ENCODE measurements at places on chromosomes 4 and X.

GRCh38 chrX:153688911-153689590, 1.3 kb downstream of the SLC6A8 start:
- peak; percentile 2 for DNase-seq

GRCh38 chr4:80475798-80476197, 140.3 kb downstream of the CFAP299 start:
- no peak for DNase-seq

DNA sequence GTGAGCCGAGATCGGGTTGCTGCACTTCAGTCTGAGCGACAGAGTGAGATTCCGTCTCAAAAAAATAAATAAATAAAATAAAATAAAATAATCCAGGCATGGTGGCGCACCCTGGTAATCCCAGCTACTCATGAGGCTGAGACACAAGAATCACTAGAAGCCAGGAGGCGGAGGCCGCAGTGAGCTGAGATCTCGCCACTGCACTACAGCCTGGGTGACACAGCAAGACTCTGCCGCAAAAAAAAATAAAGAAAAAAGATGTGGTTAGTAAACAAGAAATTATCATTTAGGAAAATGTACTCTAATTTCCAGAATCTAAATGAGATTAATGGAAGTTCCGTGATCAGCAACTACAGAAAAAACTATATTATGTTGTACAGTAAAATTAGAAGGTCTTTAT, 14.5 kb upstream of the LRBA start:
- DNase-seq = no peak

GRCh38 chr4:30256116-30256832, 463.9 kb upstream of the PCDH7 start:
- DNase-seq = no peak

- no peak for DNase-seq
Measured at GRCh38 chr4:142645475-142646108, 200.5 kb downstream of the INPP4B start.

- DNase-seq = peak; percentile 55
Measured at GRCh38 chrX:15202454-15203177, 67.3 kb downstream of the ASB9 start.

GRCh38 chr4:40916218-40916555, 166.4 kb downstream of the NSUN7 start:
- DNase-seq = peak; percentile 73

DNA sequence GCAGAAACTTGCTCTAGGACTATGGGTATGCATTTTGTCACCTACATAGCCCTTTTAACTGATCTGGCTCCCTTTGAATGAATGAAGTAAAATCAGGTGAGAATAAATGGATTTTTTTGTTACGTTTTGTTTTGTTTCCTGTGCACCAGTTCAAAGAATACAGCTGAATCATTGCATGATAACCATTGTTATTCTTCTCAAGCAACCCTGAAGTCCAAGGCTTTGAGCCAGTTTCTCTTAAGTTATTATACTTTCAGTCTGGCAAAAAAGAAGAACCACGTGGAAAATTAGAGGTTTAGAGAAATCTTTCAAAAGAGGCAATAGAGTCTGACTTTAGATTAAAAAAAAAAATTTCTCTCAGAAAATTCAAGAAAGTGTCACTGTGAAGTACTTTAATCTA, 398.6 kb upstream of the TECRL start:
- no peak for DNase-seq

DNA sequence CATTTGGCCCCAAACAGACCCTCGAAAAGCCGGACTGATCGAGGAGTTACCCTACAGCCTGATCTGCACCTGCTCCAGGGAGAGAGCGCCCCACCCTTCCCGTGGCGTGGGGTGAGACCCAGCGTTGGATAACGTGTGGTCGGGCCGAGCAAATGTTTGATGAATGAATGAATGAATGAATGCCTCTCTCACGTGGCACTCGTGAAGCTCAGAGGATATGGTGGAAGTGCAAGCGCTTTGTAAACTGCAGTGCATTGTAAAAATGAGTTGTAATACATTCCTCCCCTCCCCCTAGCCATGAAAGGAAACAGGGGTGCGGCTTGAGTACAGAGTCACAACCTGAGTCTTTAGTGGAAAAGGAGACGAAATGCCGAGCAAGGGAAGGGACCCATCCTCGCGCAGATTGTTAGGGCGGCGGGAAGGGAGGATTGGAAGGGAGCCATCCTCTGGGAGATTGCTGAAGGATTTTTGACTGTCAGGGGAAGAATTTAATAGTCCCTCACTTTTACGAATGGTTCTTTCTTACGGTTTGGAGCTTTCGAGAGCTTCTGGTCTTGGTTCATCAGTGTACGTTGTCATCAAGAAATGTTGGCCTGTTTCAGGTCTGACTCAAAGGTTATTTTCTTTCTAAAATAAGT, 772 bp upstream of the FBXW7 start:
- peak; percentile 48 for DNase-seq

DNA sequence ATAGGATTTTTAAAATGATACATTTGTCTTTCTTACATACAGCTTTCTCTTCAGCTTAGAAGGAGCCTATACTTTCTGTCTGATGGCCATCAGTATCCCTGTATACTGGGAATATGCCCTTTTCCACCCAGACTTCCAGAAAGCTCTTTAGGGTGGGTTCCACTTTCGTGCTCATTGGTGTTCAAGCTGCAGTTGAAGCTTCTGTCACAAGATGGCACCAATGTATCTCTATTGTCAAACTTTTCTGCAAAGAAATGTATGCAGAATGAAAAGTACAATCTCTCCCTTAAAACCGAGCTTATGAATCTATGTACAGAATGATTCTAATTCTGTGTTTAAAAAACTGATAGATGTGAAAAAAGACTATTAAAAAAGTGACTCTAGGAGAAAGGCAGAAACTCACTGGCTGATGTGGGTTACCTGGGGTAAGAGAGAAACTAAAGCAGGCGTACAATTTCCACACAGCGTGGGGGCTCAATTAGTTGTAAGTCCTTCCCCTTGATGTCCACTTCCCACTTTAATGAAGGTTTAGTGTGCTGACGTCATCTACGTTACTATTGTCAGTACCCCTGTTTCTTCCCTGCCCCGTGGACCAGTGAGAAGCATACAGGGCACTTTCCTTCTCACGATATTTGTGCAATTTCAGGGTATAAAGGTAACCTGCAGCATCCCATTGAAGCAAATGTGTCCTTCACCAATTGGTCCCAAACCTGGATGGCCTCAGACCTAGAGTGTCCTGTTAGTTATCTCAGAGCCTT, 57.3 kb upstream of the TCEAL2 start:
- DNase-seq = peak; percentile 19

GRCh38 chr4:82043081-82043808, 330.5 kb downstream of the HNRNPD start:
- no peak for DNase-seq

DNA sequence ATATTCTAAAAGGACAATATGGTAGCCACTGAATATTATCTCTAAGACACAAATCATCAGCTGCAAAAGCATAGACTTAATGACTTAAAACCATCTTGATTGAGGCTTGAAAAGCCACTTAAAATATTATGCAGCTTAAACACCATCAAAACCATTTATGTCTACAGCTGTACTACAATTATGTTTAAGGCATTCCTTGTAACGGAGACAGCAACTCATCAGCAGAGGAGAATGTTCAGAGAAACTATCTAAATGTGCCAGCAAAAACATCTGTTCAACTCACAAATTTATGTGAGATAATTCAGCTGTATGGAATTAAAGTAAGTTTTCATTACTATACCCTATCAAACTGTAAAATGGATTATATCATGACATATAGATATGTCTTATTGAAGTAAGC, 147.9 kb upstream of the CTSO start:
- no peak for DNase-seq

- DNase-seq = no peak
Measured at GRCh38 chr4:163256680-163257343, 75.6 kb downstream of the NPY1R start.

- DNase-seq = no peak
Measured at GRCh38 chr4:180665481-180665880, 1577.7 kb upstream of the TENM3 start.

GRCh38 chr4:26736621-26737020, 124.0 kb upstream of the STIM2 start:
- DNase-seq = peak; percentile 24

GRCh38 chr4:156778093-156778492, 193.5 kb downstream of the PDGFC start:
- DNase-seq = peak; percentile 30

GRCh38 chrX:80022363-80023031, 7.9 kb downstream of the TBX22 start:
- DNase-seq = no peak

Data from HFFc6 (cell line).